Effector memory CD8-positive, alpha-beta T cell (primary cell): ENCODE measurements at places on chromosomes 5 and 9.

DNA sequence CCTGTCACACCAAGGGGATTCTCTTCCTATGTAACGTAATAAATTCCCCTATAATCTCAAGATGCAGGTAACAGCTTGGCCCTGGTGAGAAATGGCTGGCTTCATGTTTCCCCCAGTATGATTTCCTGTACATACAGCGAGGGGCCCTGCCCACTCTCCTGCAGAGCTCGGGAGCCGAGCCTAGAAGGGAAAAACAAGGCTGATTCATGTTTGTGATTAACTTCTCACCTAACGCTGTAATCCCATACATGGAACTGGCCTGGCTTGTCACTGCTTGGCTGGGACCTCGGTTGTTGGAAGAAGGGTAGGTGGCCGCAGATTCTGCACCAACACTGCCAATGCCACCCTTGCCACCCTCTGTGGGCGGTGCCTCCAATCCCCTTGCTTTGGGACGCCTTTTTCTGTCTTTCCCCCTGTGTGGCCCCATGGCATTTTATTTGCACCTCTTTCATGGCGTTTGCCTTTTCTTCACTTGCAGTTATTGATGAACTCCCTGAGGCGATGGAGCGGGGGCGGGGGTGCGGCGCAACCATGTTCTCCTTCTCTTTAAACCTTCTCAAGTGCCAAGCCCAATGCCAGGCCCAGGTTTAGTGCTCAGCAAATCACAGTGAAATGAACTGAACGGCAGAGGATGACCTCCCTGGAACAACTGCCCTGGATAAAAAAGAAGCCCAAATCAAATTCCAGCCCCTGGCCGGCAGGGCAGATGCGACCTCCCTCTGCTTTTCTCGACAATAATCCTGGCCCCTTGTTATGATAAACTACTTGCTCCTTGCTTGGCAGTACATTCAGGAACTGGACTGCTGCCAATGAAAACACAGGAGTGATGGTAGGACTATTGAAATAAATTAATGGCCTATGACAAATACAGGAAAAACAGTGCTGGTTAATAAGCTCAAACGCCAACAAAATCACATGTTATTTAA lies 108.1 kb downstream of the TMEM174 start:
- H3K4me1 ChIP-seq = no peaks in the 10 kb centered on the region
- no peak overlapping the region for H3K27ac ChIP-seq
- peaks cover 3% of the 10 kb centered on the region for H3K36me3 ChIP-seq
- DNase-seq = no peak
- H3K4me3 ChIP-seq = no peak overlapping the region

GRCh38 chr5:103867857-103868598 lies 305.4 kb upstream of the NUDT12 start:
- H3K36me3 ChIP-seq = no peaks in the 10 kb centered on the region
- DNase-seq = no peak
- H3K27me3 ChIP-seq = no peaks in the 10 kb centered on the region
- H3K27ac ChIP-seq = no peak overlapping the region
- H3K4me3 ChIP-seq = no peak overlapping the region

GRCh38 chr5:96780626-96781025 lies 27.1 kb downstream of the ERAP1 start:
- H3K4me1 ChIP-seq = peaks cover 6% of the 10 kb centered on the region
- no peaks in the 10 kb centered on the region for H3K27me3 ChIP-seq
- no peak overlapping the region for H3K4me3 ChIP-seq
- DNase-seq = no peak
- H3K36me3 ChIP-seq = peaks cover 85% of the 10 kb centered on the region

GRCh38 chr5:3139499-3139931 lies 388.0 kb upstream of the IRX2 start:
- no peak for DNase-seq
- no peak overlapping the region for H3K27ac ChIP-seq
- no peaks in the 10 kb centered on the region for H3K36me3 ChIP-seq
- no peak overlapping the region for H3K4me3 ChIP-seq
- no peaks in the 10 kb centered on the region for H3K27me3 ChIP-seq
- H3K4me1 ChIP-seq = peaks cover 3% of the 10 kb centered on the region

DNA sequence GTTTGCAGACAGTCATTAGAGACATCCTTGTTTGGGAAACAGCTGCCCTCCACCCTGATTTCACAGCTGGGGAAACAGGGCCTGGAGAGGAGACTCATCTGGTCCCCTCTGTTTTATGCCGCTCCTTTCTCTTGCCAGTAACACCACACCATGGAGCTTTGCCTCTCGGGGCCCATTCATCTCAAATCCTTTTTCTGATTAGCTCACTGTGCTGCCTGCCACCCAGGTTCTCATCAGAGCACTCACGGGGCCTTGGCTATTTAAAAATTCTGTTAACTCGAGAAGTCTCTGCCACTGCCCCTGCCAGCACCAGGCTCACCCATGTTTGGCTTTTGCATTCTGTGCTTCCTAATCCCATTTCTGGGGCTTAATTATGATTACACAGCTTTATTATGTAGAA lies 36.8 kb upstream of the C5orf58 start:
- H3K36me3 ChIP-seq = no peaks in the 10 kb centered on the region
- no peak overlapping the region for H3K4me3 ChIP-seq
- peaks cover 17% of the 10 kb centered on the region for H3K27me3 ChIP-seq
- no peak overlapping the region for H3K27ac ChIP-seq
- no peaks in the 10 kb centered on the region for H3K4me1 ChIP-seq
- DNase-seq = no peak

GRCh38 chr5:4699592-4699991 lies 440.5 kb upstream of the ADAMTS16 start:
- H3K36me3 ChIP-seq = no peaks in the 10 kb centered on the region
- DNase-seq = no peak
- H3K4me3 ChIP-seq = no peak overlapping the region
- no peak overlapping the region for H3K27ac ChIP-seq

DNA sequence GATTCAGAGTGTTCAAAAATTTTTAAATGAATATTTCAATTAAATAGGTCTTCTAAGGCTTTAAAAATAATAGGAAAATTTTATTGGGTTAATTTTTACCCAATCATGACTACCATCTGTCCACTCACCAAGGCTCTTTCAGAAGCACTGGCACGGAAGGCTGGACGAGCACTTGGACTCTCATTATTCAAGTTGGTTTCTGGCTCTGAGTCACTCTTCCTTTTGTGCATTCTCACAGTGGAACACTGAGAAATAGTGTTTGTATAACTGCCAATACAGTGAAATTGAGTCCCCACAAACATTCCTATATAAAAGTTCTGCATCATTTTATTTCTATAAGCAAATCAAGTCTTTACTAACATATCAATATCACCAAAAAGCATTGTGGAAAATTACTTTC lies 1149.0 kb downstream of the EFNA5 start:
- H3K27me3 ChIP-seq = no peaks in the 10 kb centered on the region
- H3K4me3 ChIP-seq = no peak overlapping the region
- no peaks in the 10 kb centered on the region for H3K36me3 ChIP-seq
- no peak overlapping the region for H3K27ac ChIP-seq
- no peak for DNase-seq
- H3K4me1 ChIP-seq = no peaks in the 10 kb centered on the region

GRCh38 chr9:11142965-11143738 lies 530.4 kb upstream of the PTPRD start:
- no peak for DNase-seq
- peaks cover 4% of the 10 kb centered on the region for H3K36me3 ChIP-seq
- no peaks in the 10 kb centered on the region for H3K27me3 ChIP-seq
- no peaks in the 10 kb centered on the region for H3K4me1 ChIP-seq
- no peak overlapping the region for H3K27ac ChIP-seq
- H3K4me3 ChIP-seq = no peak overlapping the region

GRCh38 chr9:90502134-90502533 lies 140.5 kb downstream of the DIRAS2 start:
- no peaks in the 10 kb centered on the region for H3K36me3 ChIP-seq
- H3K4me1 ChIP-seq = no peaks in the 10 kb centered on the region
- H3K27me3 ChIP-seq = peaks cover 15% of the 10 kb centered on the region
- no peak overlapping the region for H3K27ac ChIP-seq
- H3K4me3 ChIP-seq = no peak overlapping the region

GRCh38 chr5:19498852-19499251 lies 489.1 kb downstream of the CDH18 start:
- DNase-seq = no peak
- no peak overlapping the region for H3K27ac ChIP-seq
- no peaks in the 10 kb centered on the region for H3K4me1 ChIP-seq
- no peaks in the 10 kb centered on the region for H3K36me3 ChIP-seq

- H3K36me3 ChIP-seq = no peaks in the 10 kb centered on the region
- H3K27ac ChIP-seq = no peak overlapping the region
- no peaks in the 10 kb centered on the region for H3K27me3 ChIP-seq
Observed at GRCh38 chr9:90441814-90442213, 200.8 kb downstream of the DIRAS2 start.

- H3K36me3 ChIP-seq = peaks cover 13% of the 10 kb centered on the region
- H3K27me3 ChIP-seq = no peaks in the 10 kb centered on the region
- H3K4me3 ChIP-seq = peak overlapping the region; percentile 60
- no peak for DNase-seq
- peak overlapping the region; percentile 78 for H3K27ac ChIP-seq
Observed at GRCh38 chr9:75106857-75107256, 18.5 kb downstream of the OSTF1 start.

GRCh38 chr9:76658510-76659231 lies 105.6 kb upstream of the PCA3 start:
- no peak for DNase-seq
- peak overlapping the region; percentile 38 for H3K27ac ChIP-seq
- H3K27me3 ChIP-seq = no peaks in the 10 kb centered on the region
- no peak overlapping the region for H3K4me3 ChIP-seq
- no peaks in the 10 kb centered on the region for H3K36me3 ChIP-seq

DNA sequence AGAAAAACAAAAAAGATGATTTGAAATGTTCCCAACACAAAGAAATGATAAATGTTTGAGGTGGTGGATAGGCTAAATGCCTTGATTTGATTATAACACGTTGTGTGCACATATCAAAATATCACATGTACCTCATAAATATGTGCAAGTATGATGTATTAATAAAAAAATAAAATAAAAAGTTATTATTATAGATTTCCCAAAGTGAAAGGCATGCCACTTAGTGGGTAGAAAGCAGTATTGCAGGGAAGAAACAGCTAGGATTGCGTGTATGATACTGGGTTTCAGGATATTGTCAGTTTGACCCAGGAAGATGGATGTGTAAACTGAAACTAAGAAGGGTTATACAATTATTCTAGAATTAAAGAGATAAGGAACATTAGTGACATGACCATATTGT lies 3.6 kb upstream of the TMEM38B start:
- no peak for DNase-seq
- H3K36me3 ChIP-seq = peaks cover 3% of the 10 kb centered on the region
- H3K27me3 ChIP-seq = peaks cover 53% of the 10 kb centered on the region
- H3K4me1 ChIP-seq = peaks cover 16% of the 10 kb centered on the region
- no peak overlapping the region for H3K4me3 ChIP-seq

DNA sequence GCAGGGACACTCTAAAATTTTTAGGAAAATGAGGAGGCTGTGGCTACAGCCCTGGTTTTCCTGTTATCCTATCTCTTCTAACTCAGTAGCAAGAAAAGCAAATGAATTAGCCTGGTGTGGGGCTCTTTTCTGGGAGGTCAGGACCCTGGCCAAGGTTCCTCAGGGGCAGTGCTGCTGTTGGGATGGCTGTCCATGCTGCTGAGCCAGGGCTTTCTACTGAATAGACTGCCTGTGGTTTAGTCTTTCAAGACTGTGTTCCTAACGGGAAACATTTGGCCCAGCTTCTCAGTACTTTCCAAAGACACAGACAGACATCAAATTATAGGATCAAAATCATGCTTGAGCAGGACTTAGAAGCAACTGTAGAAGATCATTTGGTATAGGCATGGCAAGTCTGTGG lies 18.1 kb downstream of the TNC start:
- no peak overlapping the region for H3K4me3 ChIP-seq
- peaks cover 17% of the 10 kb centered on the region for H3K27me3 ChIP-seq
- no peak for DNase-seq
- H3K27ac ChIP-seq = no peak overlapping the region

DNA sequence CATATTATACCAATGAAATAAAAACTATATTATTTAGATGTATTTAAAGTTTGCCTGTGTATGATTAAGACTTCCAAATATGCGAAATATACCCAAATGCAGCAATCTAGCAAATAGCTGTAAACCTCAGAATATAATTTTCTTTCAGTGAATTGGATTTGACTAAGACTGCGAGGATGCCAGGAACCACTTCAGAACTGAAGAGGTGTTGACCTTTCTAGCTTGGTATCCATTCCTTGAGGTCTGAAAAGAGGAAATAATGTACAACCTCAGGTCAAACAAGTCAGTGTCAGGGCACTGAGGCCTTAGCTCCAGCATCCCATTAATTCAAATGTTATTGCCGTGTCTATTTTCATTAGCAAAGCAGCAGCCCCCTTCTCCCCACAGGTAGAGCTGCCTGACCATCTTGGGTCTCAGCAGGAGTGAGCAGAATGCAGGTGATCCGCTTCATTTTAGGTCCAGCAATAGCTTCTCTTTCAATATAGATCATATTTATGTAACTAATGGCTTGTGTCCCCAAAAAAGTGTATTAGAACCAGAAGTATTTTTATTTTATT lies 100.0 kb downstream of the KIAA1958 start:
- no peaks in the 10 kb centered on the region for H3K27me3 ChIP-seq
- DNase-seq = no peak
- no peak overlapping the region for H3K4me3 ChIP-seq
- no peaks in the 10 kb centered on the region for H3K36me3 ChIP-seq
- no peak overlapping the region for H3K27ac ChIP-seq
- no peaks in the 10 kb centered on the region for H3K4me1 ChIP-seq

GRCh38 chr5:3131161-3131560 lies 379.7 kb upstream of the IRX2 start:
- no peaks in the 10 kb centered on the region for H3K4me1 ChIP-seq
- no peak overlapping the region for H3K27ac ChIP-seq
- no peaks in the 10 kb centered on the region for H3K27me3 ChIP-seq
- no peak for DNase-seq

GRCh38 chr9:36948051-36948450 lies 86.0 kb downstream of the PAX5 start:
- peaks cover 23% of the 10 kb centered on the region for H3K27me3 ChIP-seq
- no peak overlapping the region for H3K27ac ChIP-seq
- no peak for DNase-seq
- H3K4me1 ChIP-seq = no peaks in the 10 kb centered on the region

- peak; percentile 16 for DNase-seq
- H3K4me3 ChIP-seq = peak overlapping the region; percentile 70
- H3K4me1 ChIP-seq = peaks cover 45% of the 10 kb centered on the region
- H3K36me3 ChIP-seq = no peaks in the 10 kb centered on the region
- peak overlapping the region; percentile 74 for H3K27ac ChIP-seq
- H3K27me3 ChIP-seq = no peaks in the 10 kb centered on the region
Observed at GRCh38 chr5:40441733-40442132, 238.0 kb upstream of the PTGER4 start.

DNA sequence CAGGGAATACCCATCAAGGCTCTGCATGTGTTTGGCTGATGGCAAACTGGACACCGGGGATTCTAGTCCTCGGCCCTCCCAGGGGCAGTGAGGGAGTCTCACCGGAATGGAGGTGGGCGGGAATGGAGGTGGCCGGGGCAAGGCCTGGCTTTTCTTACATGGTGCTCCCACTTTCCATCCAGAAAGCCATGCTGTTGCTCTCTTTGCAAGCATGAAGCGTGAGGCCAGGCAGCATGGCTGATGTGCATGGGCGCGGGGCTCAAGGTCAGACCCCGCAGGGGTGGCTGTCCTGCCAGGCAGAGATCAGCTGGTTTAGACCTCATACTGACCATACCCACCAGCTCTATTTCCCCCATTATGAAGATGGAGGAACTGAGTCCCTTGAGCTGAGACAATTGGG lies 108.0 kb upstream of the PHYKPL start:
- no peaks in the 10 kb centered on the region for H3K36me3 ChIP-seq
- H3K27ac ChIP-seq = no peak overlapping the region
- peaks cover 3% of the 10 kb centered on the region for H3K4me1 ChIP-seq
- H3K4me3 ChIP-seq = no peak overlapping the region
- peaks cover 62% of the 10 kb centered on the region for H3K27me3 ChIP-seq

- H3K4me1 ChIP-seq = no peaks in the 10 kb centered on the region
- no peaks in the 10 kb centered on the region for H3K27me3 ChIP-seq
- H3K36me3 ChIP-seq = no peaks in the 10 kb centered on the region
- H3K27ac ChIP-seq = no peak overlapping the region
- no peak for DNase-seq
Observed at GRCh38 chr9:24218656-24219055, 327.0 kb downstream of the IZUMO3 start.
